ENCODE measurements at places on chromosomes 5 and 9.

DNA sequence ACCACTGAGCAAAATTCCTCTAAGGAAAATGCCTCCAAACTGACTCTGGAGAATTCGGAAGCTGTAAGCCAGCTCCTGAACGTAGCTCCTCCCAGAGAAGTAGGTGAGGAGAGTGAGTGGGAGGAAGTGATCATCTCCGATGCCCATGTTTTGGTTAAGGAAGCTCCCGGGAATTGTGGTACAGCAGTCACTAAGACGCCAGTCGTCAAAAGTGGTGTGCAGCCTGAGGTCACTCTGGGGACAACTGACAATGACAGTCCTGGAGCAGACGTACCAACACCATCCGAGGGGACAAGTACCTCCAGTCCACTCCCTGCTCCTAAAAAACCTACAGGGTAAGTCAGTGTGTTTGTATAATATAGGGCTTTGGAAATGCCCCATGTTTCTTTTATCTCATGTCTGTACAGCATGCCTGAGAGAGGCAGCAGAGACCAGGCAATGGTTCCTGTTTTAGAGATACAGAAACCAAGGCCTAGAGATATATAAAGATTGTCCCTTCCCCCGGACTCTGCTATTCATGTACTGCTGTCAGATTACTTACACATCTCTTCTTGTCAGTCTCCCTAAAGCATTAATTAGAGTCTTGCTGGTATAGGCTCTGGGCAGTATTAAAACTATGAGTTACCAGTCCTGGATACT, 23.9 kb downstream of the HMGXB3 start:
- no peak for DNase-seq
- no peak overlapping the region for H3K4me3 ChIP-seq
- peaks cover 91% of the 10 kb centered on the region for H3K36me3 ChIP-seq
- H3K27ac ChIP-seq: no peak overlapping the region

DNA sequence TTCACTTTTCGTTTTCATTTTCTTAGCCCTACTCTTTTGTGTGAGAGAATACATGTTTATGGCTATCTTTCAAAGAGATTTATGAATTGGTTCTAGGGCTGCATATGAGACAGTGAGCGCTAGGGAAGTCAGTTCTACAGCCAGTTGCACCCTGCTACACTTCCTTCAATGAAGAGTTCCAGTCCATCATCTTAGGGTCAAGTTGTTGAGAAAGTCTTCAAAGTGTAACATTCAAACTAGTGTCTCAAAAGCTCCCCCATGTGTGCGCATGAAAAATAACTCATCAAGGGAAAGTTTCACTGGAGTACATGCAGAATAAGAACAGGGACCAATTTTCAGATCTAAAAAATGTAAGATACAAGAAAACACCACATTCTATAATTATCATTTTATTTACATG, 317.2 kb downstream of the DEPDC1B start:
- no peaks in the 10 kb centered on the region for H3K36me3 ChIP-seq
- no peak overlapping the region for H3K4me3 ChIP-seq
- peaks cover 6% of the 10 kb centered on the region for H3K4me1 ChIP-seq
- no peak overlapping the region for H3K27ac ChIP-seq
- H3K27me3 ChIP-seq: no peaks in the 10 kb centered on the region
- no peak for DNase-seq

DNA sequence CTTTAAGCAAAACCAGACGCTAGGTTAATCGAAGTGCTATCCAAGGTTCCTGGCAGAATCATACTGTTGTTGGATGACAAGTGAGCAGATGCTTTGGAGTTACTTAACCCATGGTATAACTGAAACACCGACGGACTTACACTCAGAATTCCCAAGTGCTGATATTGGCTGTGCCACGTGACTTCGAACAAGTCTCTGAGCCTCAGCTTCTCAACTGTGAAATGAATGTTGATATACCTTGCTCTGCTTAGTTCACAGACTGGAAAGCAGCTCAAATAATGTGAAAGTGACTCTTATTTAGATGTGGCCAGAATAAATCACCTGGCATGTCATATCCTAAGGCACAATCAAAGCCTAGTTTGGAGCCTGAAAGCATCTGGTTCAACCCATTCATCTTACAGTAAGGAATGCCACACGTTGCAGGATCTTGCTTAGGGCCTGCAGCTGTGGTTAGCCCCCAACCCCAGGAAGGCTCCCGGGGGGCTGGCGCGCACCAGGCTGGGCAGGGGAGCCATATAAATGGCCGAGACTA, 759 bp downstream of the GEMIN5 start:
- peaks cover 33% of the 10 kb centered on the region for H3K36me3 ChIP-seq
- peaks cover 47% of the 10 kb centered on the region for H3K4me1 ChIP-seq
- no peaks in the 10 kb centered on the region for H3K27me3 ChIP-seq
- peak overlapping the region; percentile 72 for H3K27ac ChIP-seq

DNA sequence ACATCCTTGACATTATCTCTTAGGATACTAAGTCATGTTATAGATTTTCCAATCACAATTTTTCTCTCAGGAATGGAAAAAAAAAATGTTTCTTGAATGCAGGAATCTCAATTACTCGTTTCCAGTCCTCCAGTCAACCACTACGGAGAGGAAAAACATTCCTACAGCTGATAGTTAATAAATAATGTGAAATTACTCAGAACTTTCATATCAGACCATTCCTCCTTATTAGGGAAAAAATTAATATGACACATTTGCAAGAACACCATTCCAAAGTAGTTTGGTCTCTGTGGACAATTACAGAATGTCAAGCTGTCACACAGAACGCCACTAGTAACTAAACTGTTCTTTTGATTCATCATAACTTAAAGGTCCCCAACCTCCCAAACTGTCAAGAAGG, 31.5 kb downstream of the MED27 start:
- H3K27me3 ChIP-seq: no peaks in the 10 kb centered on the region
- peaks cover 2% of the 10 kb centered on the region for H3K4me1 ChIP-seq
- no peak overlapping the region for H3K4me3 ChIP-seq
- H3K27ac ChIP-seq: no peak overlapping the region
- DNase-seq: no peak
- H3K36me3 ChIP-seq: peaks cover 9% of the 10 kb centered on the region

GRCh38 chr5:164053123-164053522, 547.7 kb downstream of the MAT2B start:
- DNase-seq: no peak
- no peaks in the 10 kb centered on the region for H3K4me1 ChIP-seq
- H3K27ac ChIP-seq: no peak overlapping the region

DNA sequence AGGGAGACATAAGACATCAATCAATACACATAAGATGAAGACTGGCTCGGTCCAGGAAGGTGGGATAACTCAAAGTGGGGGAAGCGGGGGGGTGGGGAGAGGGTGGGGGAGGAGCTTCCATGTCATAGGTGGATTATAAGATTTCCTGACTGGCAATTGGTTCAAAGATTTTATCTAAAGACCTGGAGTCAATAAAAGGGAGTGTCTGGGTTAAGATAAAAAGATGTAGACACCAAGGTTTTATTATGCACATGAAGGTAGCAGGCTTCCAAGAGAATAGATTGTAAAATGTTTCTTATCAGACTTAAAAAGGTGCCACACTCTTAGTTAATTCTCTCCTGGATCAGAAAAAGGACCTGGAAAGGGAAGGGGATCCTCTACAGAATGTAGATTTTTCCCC, 25.6 kb upstream of the OTULINL start:
- H3K4me1 ChIP-seq: peaks cover 19% of the 10 kb centered on the region
- no peak for DNase-seq
- no peak overlapping the region for H3K4me3 ChIP-seq
- H3K27me3 ChIP-seq: peaks cover 19% of the 10 kb centered on the region
- no peak overlapping the region for H3K27ac ChIP-seq

DNA sequence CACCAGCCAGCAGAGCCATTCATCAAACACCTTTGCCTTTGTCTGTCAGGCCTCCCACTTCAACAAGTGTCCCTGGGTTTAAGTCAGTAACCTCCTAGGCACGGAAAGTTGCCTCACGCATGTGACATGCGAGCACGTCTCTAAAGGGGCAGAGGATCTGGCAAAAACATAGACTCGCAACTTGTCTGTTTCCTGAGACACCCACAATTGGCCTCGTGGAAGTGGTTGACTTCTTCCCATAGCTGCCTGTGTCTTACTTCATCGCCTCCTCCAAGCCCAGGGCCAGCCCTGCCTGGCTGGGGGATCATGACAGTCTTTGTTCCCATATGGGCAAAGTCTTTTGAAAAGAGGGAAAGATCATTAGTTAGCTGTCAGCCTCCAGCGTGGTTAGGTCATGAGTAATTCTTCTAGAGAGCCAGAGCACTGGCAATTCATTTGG, 35.5 kb upstream of the GLRX start:
- peaks cover 14% of the 10 kb centered on the region for H3K27me3 ChIP-seq
- DNase-seq: no peak
- no peak overlapping the region for H3K4me3 ChIP-seq

DNA sequence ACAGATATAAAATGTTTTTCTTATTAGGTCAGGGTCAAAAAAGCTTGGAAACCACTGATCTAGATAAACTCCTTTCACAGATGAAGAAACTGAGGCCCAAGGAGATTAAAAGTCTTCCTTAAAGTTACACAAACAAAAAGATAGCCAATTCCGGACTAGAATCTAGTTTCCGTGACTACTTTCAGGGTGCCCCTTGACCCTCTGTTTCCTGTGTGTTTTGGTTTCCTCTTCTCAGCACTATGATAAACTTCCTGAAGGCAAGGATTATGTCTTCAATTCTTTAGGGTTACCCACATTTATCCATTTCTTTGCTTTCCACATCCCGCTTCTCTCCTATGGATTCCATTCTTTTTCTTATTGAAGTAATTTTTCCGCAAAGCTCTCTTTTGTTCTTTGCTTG, 83.1 kb downstream of the ADAMTS12 start:
- H3K4me1 ChIP-seq: no peaks in the 10 kb centered on the region
- H3K27ac ChIP-seq: no peak overlapping the region
- peaks cover 3% of the 10 kb centered on the region for H3K27me3 ChIP-seq
- DNase-seq: no peak
